ENCODE measurements at places on chromosomes 7 and 10.

- DNase-seq, result no peak
Observed at GRCh38 chr7:143222782-143223181, 945 bp downstream of the TAS2R40 start.

DNA sequence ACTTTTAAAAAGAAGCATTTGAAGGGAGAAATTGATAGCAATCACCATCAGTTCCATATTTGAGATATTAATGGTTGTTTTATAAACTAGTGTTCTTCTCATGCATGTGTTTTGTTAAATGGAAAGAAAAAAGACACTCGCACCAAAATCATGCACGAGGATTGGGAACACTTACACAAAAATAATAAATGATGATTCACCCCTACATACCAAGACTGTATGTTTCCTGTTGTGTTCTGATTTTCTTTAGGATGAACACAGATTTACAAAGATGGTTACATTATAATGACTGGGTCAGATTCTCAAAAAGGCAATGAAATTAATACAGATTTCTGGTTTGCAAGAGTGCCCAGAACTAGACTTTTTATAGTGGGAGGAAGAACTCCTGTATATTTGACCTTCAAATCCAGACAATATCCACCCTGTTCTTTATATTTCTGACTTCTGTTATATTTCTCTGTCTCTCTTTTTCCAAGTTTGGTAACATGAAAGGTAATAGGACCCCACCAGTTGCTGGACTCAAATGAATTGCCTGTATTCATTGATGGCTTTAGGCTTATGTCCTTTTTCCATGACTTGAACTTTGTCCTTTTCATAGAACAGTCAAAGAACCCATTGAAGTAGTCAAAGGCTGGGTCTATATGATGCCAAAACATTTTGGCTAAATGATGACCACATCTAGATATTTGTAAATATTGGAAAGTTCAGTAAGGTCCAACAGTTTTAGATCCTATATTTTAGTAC lies 54.4 kb downstream of the SEMA3A start:
- no peak for DNase-seq

DNA sequence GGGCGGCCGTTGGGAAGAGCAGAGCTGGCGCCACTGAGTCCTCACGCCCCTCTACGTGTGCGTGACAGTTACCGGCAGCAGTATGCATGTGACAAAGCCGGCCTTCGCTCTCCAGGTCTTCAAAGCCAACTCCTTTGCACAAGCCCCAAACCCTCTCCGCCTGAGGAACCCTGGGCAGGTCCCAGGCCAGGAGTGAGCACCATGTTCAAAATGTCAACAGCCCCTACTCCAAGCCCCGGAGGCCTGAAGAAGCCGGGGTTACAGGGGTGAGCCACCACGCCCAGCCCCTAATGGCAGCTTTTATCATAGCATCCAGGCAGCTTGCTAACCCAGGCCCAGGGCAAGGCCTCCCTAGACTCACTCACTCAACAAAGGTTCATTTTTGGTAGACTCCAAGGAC lies 70.8 kb downstream of the OAT start:
- DNase-seq, result no peak

DNA sequence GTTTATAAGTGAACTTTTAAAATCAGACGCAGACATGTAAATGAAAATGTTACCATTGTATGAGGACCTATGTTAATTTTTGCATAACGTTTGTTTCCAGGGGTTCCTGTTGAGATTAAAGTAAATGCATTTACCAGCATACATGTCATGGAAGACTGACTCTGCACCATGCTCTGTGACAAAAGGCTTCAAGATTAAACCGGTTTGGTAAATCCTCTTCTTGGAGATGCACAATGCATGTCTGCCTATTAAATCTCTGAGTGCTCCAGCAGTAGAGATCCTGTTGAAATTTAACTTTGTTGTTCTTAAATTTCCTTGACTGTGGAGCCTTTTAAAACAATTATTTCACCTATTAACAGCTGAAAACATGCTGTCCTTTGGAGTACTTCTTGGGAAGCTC lies 36.5 kb upstream of the JAZF1 start:
- DNase-seq, result no peak

GRCh38 chr10:88920198-88920597 lies 32.4 kb downstream of the ACTA2 start:
- DNase-seq, result no peak

DNA sequence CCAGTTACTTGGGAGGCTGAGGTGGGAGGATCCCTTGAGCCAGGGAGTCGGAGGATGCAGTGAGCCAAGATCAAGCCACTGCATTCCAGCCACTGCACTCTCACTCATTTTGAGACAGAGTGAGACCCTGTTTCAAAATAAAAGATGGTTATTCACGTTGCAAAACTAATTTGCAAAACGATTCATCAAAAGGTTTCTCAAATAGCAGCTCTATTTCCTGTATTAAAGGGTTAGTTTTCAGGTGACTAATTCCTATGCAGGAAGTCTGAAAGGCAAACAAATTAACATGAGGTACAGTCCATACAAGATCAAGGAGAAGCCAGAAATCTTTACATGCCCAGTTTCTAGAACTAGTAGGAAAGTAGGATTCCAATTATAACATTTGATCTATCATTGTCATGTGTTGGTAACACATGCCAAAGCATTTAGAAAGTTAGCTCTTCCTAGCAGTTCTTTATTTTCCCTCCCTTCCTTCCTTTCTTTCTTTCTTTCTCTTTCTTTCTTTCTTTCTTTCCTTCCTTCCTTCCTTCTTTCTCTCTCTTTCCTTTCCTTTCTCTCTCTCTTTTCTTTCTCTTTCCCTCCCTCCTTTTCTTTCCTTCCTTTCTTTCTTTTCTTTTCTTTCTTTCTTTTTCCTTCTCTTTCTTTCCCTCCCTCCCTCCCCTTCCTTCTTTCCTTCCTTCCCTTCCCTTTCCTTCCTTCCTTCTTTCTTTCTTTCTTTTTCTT lies 49.3 kb downstream of the DENND2A start:
- DNase-seq, result no peak

GRCh38 chr7:48147078-48147591 lies 24.1 kb upstream of the ABCA13 start:
- no peak for DNase-seq

DNA sequence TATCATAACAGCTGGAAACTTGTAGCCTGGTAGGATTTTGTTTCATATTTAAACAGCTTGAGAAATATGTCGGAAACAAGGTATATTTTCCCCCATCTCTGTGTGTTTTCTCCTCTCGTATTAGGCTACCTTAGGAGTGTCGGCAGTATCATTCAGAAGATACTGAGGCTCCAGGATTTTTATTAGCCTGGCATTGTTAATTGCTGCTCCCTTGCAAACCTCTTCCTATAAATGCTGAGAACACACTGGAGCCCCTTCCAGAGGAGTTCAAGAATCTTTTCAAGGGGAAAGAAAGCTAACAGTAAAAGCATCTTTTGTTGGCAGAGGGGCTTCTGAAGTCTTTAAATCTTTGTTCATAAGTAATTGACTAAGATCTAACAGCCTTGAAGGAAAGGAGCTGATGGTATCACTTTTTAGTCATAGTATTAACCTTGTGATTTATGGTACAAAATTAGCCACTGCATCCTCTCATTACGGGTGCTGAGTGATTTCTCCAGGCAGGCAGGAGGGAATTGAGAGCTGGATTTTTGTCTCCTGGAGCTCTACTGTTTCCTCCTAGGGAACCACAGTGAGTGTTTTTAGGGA lies 998.7 kb downstream of the LRMDA start:
- DNase-seq, result no peak

DNA sequence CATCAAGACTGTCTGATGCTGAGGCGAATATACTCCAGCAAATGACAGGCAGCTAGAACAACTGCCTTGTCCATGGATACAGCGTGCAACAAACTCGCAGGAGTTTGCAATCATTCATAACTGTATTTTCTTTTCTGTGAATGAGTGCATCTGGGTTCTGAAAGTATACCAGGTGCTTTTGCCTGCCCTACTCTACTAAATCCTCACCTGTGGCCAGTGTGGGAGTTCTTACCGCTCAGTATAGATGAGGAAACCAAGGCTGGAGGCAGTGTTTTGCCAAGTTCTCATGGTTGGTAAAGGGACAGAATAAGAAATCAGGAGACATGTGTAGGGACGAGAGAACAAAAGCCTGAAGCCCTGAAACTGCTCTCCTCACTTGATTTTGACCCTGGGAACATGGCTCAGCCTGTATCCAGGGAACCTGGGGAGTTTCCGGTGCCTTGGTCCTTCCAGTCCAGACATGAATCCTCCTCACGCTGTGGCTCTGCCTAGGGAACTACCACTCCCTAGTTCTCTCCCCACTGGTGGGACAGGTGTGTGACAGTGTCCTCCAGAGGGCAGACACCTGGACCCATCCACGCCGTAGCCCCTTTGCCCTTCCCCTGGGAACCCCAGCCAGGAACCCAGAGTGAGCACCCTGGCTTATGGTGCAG lies 142.0 kb downstream of the CDH23 start:
- DNase-seq, result no peak

- no peak for DNase-seq
Observed at GRCh38 chr10:72344932-72345331, 9.8 kb downstream of the DNAJB12 start.

GRCh38 chr10:77689339-77689738 lies 51.7 kb upstream of the KCNMA1 start:
- DNase-seq, result no peak

- DNase-seq, result no peak
Observed at GRCh38 chr7:36726311-36726710, 2.0 kb upstream of the AOAH start.

GRCh38 chr7:139883814-139884213 lies 54.8 kb downstream of the TBXAS1 start:
- DNase-seq, result no peak

DNA sequence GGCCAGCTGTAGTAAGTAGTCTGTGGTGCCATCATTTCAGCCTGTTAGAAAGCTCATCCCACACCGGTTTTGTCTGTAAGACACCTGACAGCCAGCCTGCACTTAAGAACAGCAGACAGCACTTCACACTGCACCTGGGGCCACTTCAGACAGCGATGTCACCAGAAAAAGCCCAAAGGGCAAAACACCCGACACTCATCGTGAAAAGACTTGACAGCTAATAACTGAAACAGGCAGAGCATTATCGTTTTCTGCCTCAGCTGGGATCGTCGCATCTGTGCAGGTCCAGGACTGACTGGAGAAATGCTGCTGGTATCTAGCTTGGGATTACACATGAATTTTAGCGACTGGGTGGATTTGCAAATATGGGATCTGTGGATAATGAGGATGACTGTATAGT lies 16.8 kb upstream of the LAT2 start:
- no peak for DNase-seq

- peak; percentile 33 for DNase-seq
Observed at GRCh38 chr10:103493916-103494877, 692 bp downstream of the NEURL1 start.

DNA sequence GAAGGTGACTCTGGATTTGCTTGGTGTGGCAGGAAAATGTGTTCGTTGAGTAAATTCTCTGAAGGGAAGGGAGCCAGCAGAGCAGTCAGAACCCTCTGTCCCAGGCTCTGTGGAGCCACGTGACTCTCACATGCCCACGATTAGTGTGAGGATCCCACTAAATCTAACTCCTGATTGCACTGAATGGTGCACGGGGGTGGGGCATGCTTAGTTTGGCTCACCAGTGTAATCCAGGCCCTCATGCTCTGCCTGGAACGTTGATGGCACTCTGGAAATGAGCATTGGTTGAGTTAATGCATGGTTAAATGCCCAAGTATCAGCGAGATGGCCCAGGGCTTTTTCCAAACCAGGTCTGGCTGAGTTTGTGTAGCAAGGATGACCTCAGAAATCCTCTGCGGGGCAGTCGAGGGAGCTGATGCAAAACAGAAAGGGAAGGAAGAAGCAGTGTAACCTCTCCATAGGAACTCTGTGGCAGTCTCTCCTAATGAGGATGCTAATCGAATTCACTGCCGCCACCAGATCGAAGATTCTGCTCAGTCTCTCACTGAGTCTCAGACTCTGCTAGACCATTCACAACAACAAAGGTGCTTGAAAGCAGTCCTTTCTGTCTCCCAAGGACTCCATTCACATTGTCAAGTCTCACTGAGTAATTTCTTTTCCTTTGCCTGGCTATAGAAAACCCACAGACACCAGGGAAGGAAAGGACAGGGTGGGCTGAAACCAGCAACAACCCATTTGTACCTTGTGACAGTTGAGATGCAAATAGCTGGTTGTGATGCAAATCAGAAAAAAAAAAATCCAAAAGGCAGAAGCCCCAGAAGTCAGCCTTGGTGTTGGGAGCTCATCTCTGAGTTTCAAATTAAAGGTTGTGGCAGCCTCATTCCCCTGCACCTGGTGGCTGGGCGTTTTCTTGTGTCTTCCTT lies 98.1 kb downstream of the C10orf105 start:
- DNase-seq, result no peak

GRCh38 chr7:142257958-142258357 lies at the start of gene PRSS58:
Gene PRSS58 (minus strand): TSS chr7:142258058. CDS start chr7:142257707, 351 bp downstream.
- DNase-seq, result no peak

DNA sequence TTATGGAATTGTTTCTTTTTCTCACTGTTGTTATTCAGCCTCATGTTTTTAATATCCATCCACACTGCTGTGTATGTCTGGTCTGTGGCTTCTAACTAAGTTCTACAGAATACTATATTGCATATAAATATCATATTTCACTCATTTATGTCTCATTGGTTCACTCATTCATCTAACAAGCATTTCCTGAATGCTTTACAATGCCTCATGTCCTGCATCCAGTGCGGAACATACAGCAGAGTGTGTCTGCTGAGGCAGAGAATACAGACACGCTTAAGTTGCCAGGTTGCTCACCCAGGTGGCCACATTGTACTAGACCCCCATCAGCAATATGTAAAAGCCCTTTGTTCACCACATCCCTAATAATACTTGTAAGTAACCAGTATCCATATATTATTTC lies 111.8 kb upstream of the CNTNAP2 start:
- no peak for DNase-seq

DNA sequence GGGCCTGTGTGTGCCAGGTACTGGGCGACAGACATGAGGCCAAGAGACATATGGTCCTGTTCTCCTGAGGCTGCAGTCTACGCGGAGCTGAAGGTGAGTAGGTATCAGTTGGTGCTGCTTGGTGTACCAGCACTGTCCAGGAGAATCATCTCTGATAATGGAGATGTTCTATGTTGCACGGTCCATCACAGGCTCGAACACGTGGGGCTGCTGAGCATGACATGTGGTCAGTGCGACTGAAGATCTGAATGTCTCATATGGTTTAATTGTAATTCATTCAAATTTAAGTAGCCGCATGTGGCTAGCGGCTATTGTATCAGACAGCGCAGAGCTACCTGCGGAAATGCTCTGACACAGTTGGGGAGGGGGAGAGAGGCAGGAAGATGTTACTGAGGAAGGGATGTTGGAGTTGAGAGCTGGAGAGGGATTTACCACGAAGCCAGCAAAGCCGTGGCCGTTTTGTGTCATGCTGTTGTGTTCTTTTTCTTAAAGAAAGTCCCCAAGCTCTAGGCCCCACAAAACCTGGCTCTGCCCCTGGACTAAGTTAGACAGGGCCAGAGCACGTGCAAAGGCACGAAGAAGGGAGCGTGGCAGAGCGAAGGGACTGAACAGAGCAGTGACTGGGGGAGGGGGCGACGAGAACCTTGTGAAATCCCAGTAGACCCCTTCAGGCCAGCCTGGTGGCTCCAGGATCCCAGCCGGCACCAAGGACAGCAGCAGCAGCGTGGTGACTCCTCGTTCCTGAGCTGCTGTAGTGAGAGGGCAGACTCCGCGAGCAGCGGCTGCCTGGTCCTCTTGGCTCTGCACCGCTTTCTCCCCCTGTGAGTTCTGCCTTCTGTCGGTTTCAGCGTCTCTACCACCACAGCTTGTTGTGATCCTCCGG lies 20.0 kb downstream of the SMKR1 start:
- DNase-seq, result no peak

- no peak for DNase-seq
Observed at GRCh38 chr10:76155961-76156360, 724.5 kb downstream of the LRMDA start.

All from activated gamma-delta T cell treated with Interleukin-2 at 50 U/mL for 16 hours (primary cell).